Cortex of kidney (tissue), 1 donor: ENCODE measurements at places on chromosomes 4 and X.

GRCh38 chrX:19057856-19058255 is 64.4 kb downstream of the ADGRG2 start:
- no peak for DNase-seq

GRCh38 chr4:143555676-143556075 is 42.2 kb downstream of the SMARCA5 start:
- no peak for DNase-seq

DNA sequence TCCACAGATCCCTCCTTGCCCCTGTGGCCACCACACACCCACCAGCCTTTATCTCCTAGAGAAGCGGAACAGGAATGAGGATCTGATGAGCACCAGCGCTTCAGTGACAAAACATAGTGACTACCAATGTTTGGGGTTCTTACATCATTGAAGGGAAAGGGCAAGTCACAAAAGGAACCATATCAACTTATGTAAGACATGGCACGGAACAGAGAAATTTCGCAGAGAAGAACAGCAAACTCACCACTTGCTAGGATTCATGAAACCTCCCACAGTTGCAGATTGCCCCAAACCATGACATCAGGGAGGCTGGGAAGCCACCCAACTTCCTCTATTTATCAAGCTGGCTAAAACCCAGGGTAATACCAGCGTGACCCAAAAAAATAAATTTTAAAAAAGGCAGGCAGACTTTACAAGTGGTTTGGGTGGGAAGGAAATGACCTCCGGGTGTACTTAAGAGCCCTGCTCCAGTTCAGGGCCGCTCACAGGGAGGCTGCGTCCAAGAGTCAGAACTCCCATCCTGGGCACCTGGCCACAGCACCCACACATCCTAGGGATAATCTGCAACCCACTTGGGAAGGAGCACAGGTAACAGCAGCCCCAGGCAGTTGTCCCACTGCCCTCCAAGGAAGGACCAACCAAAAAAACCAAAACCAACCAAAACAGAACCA is 36.0 kb downstream of the ADGRG2 start:
- no peak for DNase-seq

DNA sequence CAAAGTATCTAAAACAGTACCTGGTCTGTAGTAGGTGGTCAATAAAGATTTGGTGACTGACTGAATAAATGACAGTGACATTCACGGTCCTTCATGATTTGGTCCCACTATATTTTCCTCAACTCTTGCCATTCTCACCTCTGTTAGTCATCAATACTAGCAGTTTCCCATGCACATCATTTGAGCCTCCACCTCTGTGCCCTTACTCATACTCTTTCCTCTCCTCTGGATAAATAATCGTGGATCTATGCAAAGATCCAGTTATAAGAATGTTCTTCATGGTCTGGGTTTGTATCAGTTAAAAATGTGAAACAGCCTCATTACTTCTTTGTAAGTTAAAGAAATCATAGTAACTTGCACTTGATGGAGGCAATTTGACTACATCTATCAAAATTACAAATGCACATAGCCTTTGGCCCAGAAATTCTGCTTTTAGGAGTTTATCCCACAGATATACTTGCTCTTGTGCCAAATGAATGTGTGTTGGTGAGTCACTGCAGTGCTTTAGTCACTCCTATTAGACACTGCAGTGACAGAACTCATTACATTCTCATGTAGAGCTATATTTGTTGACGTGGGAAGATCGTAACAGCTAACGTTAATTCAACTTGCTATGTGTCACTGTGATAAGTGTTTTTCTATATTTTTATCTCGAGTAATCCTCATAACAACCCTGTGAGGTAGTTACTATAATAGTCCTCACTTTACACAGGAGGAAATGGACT is 121.9 kb upstream of the SMIM10 start:
- no peak for DNase-seq

- DNase-seq, result no peak
These were observed 29.5 kb upstream of the BDH2 start for GRCh38 chr4:103129174-103129573.

GRCh38 chr4:75434105-75434504 is 80.1 kb downstream of the RCHY1 start:
- DNase-seq, result no peak

DNA sequence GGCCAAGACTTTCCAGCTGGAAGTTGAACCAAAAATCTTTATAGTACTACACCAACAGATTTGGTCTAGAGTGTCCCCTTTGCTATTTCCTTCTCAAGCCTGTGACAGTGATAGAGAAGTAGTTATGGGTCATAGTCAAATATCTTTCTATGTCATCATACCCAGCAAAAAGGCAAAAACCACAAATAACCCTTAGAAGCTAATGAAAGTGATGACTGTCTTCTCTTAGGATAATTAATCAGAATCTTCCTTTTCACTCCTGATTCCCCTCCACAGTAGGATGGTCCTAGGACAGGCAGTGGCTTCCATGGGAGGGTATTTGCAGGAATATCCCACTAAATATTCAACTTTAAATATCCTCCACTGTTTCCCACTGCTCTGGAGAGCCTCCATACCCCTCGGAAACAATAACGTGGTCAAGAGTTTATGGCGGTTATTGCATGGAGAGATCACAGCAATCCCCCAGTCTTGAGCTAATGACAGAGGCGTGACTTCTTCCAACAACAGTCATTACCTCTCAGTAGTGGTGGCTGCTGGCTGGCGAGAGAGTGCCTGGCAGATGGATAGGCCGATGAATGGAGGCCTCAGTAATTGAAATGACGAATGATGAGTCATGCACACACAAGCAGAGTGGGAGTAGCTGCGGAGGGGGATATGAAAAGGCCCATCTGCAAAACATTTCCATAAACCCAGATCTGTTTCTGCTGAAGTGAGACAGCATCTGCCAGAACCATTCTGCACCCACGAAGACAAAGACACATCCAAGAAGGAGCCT is 154.9 kb downstream of the STK32B start:
- DNase-seq, result no peak

DNA sequence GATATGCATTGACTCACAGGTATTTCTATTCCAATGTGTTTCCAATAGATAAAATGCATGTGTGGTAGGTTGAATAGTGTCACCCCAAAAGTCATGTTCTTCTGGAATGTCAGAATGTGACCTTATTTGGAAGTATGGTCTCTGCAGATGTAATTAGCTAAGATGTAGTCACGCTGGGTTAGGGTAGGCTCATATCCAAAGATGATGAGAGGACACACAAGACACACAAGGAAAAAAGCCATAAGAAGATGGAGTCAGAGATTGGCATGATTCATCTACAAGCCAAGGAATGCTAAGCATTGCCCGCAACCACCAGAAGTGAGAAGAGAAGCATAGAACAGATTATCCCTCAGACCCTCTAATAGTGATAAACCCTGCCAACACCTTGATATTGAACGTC is 17.5 kb downstream of the ZNF330 start:
- DNase-seq, result no peak

GRCh38 chrX:21986596-21986995 is 45.5 kb upstream of the PHEX start:
- DNase-seq, result no peak

- DNase-seq, result no peak
These were observed 39.6 kb upstream of the BBS12 start for GRCh38 chr4:122692641-122693520.

- DNase-seq, result no peak
These were observed 25.9 kb upstream of the FGFR3 start for GRCh38 chr4:1767061-1767769.

- no peak for DNase-seq
These were observed 4.9 kb upstream of the DDX3X start for GRCh38 chrX:41329101-41329500.

GRCh38 chr4:88957570-88957969 is 99.4 kb downstream of the FAM13A start:
- DNase-seq, result no peak
